ENCODE measurements at places on chromosomes 12 and 14.

DNA sequence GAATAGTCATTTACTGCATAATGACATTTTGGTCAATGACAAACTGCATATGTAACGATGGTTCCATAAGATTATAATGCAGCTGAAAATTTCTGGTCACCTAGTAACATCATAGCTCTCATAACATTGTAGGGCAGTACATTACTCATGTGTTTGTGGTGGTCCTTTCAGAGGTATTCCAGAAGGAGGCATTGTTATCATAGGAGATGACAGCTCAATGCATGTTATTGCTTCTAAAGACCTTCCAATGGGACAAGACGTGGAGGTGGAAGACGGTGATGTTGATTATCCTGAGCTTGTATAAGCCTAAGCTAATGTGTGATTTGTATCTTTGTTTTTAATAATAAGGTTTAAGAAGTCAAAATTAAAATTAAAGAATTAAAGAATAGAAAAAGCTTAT is 43.8 kb upstream of the TSPAN11 start:
- DNase-seq, result no peak

- DNase-seq, result no peak
Measured at GRCh38 chr12:51407604-51408003, 16.4 kb upstream of the GALNT6 start.

DNA sequence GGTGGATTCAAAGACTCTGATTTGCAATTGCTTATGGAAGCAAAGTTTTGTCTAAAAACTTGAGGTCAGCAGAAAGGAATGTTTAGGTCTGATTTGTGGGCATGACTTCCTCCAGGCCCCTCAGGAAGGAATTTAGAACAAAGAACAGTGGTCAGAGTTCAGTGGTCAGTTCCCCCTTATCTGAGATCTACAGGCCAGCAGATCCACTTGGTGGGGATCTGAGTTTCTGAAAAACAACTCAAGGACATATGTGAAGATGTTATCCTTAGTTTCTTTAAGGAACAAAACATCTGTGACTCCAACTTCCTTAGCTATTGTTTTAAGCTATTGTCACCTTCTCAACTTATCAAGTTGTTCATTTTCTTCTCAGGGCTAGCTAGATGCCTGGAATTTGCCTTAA is 28.0 kb upstream of the NAA30 start:
- no peak for DNase-seq

GRCh38 chr14:61586544-61587055 is 108.7 kb upstream of the HIF1A start:
- no peak for DNase-seq

- DNase-seq, result no peak
Measured at GRCh38 chr12:78490861-78491260, 373.7 kb upstream of the SYT1 start.

- no peak for DNase-seq
Measured at GRCh38 chr12:123973552-123974341, 732 bp downstream of the ZNF664 start.

DNA sequence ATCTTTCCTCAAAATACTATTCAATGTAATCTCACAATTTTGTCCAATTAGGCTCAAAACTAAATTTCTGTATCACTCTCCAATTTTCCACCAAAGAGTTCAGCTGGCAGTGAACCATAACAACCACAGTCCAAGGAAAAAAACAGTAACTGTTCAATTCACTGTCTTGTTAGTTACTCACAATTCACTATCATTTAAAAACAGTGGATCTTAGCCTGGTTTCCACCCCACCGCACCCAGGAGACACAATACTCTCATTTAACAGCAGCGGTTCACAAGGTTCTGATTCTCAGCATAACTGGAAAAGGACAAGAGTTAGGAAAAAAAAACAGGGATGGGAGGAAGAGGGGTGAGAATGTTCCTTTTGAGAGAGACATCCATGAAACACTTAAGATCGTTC is 40.5 kb downstream of the MED13L start:
- no peak for DNase-seq
